Right ventricle myocardium inferior (tissue), 1 donor: ENCODE measurements at places on chromosomes 7 and 10. TPM values are rescaled to one million over a fixed set of nuclear protein-coding genes. Genes with fewer than 3 reads are reported as not detected.

The FKBP9 gene
- 124 TPM for total RNA-seq

The SLC12A9 gene
- total RNA-seq = 10.2 TPM

The FAM237B gene
- not detected for total RNA-seq

The OR13A1 gene
- not detected for total RNA-seq

The SNX8 gene
- 18.8 TPM for total RNA-seq

The ANKRD61 gene
- not detected for total RNA-seq

The KCNIP2 gene
- total RNA-seq = 409 TPM

The HOXA7 gene
- not detected for total RNA-seq

The NUTM2E gene
- total RNA-seq = not detected

The PAXIP1 gene
- 6.3 TPM for total RNA-seq

The GCK gene
- total RNA-seq = 1.8 TPM

The MYPN gene
- total RNA-seq = 112 TPM

The LRGUK gene
- total RNA-seq = 0.22 TPM

The CYP2C18 gene
- total RNA-seq = not detected

The CCDC71L gene
- 6.9 TPM for total RNA-seq

The PDZD8 gene
- total RNA-seq = 20.0 TPM

The DKK1 gene
- not detected for total RNA-seq

The TMEM139 gene
- 14.8 TPM for total RNA-seq

The TAS2R4 gene
- 0.14 TPM for total RNA-seq

The SPDYE11 gene
- total RNA-seq = not detected
